NCI-H226 (cell line): ENCODE measurements at places on chromosomes 4 and X.

GRCh38 chr4:186728631-186729271, 5.1 kb upstream of the FAT1 start:
- DNase-seq: peak; percentile 52

GRCh38 chr4:152424977-152425376, 110.9 kb downstream of the FBXW7 start:
- DNase-seq: no peak

DNA sequence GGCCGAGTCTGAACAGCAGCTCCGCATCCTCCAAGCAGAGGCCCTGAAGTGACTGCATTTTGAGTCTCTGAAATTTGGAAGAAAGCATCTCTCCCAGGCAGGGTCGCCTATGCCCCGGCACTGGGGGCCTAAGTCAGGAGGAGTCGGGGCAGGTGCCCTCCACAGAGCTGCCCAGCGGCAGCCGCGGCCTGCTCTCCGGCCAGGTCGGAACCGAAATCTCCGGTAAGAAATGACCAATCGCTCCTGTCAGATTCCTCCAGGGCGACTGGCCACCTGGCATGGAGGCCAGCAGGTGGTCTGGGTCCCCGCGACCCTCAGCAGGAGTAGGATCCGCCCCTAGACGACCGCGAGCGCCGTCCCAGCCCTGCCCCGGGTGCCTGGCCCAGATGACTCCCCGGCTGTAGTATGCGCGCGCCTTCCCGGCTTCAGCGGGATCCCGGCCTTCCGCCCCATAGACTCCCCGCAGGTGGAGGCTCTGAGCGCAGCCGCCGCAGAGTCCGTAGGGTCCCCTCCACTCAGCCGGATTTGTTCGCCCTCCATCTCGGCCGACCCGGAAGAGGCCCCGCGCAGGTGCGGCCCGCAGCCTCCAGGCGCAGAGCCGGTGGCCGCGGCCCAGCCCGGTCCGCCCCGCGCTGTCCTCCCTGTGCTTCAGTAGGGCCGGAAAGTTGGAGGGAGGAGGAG, 1.5 kb downstream of the NKX1-1 start:
- no peak for DNase-seq

- no peak for DNase-seq
These were observed at the start of gene CLNK for GRCh38 chr4:10684631-10685030. Gene CLNK (minus strand): TSS chr4:10684768. CDS start chr4:10667869, 16,899 bp downstream.

- DNase-seq: no peak
These were observed 951.2 kb downstream of the TECRL start for GRCh38 chr4:63458010-63458409.

- no peak for DNase-seq
These were observed 1.3 kb downstream of the SLC6A8 start for GRCh38 chrX:153688911-153689590.

- DNase-seq: no peak
These were observed 8.8 kb upstream of the CDK16 start for GRCh38 chrX:47209508-47210238.

DNA sequence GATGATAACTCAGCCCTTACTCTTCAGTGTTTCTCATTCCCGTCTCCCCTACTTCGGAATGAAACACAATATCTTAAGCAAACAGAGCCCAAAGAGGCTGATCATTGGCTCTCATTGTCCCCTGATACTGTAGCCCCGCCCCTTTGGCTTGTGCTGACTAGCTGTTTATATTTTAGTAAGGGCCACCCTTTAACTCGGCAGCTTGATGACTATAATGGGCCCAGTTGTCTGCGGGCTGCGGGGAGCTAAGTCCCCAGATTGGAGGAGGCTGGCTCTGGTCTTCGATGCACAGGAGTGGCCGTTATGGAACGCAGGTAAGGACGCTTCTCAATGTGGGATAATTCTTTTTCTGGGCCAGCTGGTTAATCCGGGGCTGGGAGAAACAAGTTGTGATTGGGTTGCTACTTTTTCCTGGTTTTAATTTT, at the start of gene TRIM2:
Gene TRIM2, plus strand, starts transcription at position 197 of the 425 bp plus-strand sequence. Its CDS starts 88 bp downstream, at position 285.
- DNase-seq: no peak

GRCh38 chrX:115573185-115573584, 12.2 kb downstream of the PLS3 start:
- no peak for DNase-seq

DNA sequence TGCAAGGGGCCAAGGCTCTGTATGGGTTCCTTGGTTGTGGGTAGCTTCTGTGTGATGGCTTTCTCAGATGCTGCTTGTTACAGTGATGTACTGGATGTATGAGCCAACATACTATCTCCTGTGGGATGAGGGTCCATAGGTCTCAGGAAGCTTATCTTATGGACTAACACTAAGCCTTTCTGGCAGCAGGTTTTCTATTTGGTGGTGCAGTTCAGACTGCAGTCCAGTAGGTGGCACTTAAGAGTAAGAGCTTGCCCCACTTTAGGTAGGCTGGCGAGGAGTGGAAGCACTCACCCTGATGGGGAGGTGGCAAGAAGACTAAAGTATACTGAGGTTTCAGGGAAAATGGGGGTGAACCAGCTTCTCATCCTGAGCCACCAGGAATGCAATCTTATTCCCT, 306.7 kb upstream of the MAOA start:
- DNase-seq: no peak

- DNase-seq: no peak
These were observed 36.1 kb upstream of the HMX1 start for GRCh38 chr4:8907596-8908205.

DNA sequence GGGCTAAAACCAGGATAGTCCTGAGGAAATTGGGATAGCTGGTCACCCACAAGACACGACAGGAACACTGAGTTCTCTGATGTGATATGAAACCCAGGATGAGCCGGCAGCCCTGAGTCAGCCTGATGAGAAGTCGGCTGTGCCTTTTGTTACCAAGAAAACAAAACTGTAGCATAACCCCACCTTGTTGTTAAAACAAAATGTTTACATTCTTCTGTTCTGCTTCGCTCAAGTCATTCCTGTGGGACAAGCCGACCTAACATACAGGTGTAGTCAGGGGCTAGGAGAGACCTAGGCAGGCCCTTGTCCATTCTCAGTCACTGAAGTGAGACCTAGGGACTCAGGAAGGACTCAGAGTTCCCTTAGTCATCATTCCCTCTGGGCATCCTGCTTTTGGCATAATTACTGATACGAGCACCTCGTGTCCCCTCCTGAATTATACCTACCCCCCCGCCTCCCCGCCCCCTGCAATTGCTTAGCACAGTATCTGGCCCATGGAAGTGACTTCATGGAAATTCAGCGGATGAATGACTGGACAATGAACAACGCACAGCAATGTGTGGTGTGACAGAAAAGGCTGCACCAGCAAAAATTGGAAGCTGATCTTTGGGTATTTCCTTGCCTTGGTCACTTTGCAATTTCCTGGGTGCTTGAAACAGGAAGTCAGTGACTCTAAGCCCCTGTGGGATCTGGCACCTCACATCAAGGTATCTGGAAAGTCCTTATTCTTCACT, 31.9 kb upstream of the TLR2 start:
- DNase-seq: no peak

DNA sequence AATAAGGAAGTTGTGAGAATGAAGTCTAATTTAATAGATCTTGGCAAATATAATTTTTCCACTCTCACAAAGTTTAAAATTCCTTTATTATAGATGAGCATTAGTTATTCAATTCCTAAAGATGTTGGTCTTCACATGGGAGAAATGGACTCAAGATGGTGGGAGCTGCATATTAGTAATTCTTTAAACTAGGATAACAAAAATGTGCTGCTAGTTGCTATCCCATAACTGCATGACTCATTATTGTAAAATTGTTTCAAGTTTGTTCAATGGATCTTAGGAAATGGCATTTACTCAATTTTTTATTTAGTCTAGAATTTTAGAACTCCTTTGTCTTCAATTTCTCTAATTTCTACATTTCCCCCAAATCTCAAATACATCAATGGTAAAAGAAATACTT, 155.8 kb downstream of the ATP10D start:
- no peak for DNase-seq

GRCh38 chr4:174717828-174718227, 111.2 kb downstream of the GLRA3 start:
- DNase-seq: no peak
